Hippocampal formation (tissue), 2 donors: ENCODE measurements at places on chromosomes 2 and 18.
A peak's percentile ranks its signal among the peaks of the same experiment; 100 is the strongest.

DNA sequence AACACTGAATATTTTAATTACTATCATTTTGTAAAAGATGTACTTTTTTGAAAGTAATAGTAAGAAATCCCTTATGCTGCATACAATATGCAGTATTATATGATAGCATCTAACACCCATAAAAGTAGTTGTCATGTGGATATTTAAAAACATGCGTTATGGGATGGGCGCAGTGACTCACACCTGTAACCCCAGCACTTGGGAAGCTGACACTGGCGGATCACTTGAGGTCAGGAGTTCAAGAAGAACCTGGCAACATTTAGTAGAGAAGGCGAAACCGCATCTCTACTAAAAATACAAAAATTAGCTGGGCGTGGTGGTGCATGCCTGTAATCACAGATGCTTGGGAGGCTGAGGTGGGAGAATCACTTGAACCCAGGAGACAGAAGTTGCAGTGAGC is 88.9 kb downstream of the FEZ2 start:
- no peak for DNase-seq

- DNase-seq = no peak
These were observed 44.0 kb upstream of the ARHGAP15 start for GRCh38 chr2:143085125-143085784.

DNA sequence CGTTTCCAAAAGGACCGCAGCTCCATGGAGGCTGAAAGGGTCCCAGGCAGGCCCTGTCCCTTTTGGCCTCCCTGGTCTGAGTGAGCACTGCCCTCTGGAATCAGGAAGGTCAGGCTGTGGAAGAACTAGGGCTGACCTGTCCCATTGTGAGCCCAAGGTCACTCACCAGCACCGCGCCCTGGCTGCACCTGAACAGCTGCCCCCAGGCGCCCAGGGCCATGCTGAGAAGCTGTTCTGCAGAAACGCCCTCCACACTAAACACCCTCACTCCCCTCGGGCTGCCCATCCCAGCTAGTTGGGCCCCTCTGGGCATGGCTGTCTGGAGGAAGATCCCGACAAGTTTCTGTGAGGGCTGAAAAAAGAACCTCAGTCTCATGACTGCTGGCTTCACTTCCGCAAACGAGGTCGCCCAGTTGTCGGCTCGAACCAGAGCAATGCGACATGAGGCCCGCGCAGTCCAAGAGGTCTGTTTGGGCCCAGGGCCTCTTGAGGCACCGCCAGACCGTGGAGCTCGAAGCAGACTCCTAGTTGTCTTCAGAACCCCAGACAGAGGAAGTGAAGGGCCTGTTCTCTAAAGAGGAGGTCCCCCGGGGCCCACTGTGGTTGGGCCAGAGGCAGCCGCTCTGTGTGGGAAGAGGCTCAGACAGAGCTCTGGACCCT is 64.4 kb downstream of the INPP5D start:
- DNase-seq = peak; percentile 40

DNA sequence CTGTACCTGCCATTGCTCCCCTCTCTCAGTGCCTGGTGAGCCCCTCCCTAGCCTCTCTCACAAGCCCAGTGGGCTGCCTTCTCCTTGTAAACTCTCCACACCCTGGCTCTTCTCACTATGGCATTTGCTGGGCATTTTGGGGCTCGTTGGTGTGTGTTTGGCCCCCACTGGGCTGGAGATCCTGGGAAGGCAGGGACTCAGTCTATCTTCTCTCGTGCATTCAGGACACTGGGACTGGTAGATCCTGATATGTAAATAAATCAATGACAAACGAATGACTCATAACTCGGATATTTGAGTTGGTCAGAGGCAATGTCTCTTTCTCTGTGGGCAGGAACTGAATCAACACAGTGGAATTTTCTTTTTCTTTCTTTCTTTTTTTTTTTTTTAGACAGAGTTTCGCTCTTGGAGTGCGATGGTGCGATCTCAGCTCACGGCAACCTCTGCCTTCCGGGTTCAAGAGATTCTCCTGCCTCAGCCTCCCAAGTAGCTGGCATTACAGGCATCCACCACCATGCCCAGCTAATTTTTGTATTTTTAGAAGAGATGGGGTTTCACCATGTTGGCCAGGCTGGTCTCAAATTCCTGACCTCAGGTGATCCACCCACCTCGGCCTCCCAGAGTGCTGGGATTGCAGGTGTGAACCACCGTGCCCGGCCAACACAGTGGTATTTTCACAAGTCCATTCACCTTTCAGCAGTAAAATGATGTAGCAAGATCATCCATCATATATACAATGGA is 144.6 kb upstream of the SPRED2 start:
- DNase-seq = no peak

DNA sequence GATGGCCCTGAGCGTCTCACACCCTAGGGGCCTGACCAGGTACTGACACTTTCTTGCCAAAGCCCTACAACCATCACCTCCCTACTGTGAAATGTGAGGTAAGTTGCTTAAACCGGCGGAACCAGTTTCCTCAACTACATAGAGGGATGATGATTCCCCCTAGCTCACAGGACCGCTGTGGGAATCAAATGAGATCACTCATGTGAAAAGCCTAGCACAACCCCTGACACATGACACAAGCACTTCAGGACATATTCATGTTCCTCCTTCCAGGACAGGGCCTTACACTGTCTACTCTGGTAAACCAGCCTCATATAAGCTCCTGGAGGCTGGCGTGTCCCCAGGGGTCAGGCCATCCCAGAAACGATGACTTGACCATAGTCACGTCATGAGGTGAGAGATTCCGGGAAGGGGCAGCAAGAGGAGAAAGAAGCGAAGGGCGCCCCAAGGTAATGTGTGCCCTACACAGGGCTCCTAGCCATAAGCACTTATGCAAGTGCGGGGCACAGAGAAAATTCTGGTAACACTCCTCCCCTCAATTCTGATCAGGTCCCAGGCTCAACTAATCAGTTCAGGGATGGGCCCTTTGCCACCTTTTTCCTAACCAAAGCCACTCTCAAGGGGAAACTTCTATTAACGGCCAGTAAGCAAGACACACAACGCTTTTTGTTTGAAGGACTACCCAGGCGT is 49.5 kb downstream of the C2orf42 start:
- DNase-seq = peak; percentile 27

DNA sequence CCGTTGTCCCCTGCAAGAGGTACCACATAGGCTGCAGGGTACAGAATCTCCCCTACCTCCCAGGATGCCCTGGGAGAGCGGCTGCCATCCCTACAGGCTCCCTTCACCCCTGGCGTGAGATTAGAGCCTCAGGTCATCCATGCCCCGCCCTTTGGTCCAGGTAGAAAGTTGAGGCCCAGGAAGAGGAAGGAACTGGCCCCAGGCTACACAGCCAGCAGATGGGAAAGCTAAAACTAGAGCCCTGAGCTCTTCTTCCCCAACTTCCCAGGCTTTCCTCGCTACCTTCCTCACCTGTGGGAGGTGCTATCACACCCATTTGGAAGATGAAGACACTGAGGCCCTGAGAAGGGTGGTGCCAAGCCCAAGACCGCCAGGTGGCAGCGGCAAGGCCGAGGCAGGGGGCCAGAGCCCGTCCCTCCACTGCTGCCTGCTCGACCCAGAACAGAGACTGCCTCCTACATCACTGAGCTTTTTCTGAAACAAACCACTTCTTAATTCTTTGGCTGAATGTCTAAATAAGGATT is 25.8 kb downstream of the CIB4 start:
- DNase-seq = peak; percentile 30

DNA sequence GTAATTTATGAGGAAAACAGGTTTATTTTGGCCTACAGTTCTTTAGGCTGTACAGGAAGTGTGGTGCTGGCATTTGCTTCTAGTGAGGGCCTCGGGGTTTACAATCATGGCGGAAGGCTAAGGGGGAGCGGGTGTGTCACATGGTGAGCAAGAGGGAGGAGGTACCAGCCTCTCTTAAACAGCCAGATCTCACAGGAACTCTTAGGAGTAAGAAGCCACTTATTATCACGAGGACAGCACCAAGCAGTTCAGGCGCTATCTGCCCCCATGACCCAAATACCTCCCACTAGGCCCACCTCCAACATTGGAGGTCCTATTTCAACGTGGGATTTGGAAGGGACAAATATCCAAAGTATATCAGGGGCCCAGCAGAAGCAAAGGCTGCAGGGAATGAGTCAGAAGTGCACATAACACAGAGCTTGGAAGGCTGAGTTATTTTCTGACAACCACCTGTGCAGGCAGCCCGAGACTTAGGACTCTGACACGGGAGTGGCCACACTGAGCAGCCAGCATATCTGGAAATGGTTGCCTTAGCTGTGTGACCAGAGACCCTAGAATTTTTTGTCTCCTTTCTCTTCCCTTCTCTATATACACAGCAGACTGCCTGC is 170.9 kb downstream of the PRPF40A start:
- no peak for DNase-seq

GRCh38 chr2:231379266-231380215 is 16.0 kb upstream of the B3GNT7 start:
- no peak for DNase-seq

DNA sequence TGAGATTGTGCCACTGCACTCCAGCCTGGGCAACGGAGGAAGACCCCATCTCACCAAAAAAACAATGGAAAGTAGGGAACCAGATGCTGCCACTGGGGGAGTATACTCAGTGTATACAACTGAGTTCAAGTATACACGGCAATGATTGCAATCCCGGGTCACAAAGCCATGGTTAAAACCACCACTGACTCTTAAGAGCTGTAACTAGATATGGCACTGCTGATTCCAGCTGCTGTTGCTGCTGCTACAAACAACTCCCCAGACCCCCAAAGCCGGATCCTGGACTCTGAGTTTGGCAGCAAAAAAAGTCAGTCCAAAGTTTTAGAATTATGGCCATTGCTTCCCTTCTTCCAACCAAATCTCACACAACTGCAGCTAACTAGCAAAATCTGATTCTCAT is 43.7 kb upstream of the COX7A2L start:
- DNase-seq = no peak

DNA sequence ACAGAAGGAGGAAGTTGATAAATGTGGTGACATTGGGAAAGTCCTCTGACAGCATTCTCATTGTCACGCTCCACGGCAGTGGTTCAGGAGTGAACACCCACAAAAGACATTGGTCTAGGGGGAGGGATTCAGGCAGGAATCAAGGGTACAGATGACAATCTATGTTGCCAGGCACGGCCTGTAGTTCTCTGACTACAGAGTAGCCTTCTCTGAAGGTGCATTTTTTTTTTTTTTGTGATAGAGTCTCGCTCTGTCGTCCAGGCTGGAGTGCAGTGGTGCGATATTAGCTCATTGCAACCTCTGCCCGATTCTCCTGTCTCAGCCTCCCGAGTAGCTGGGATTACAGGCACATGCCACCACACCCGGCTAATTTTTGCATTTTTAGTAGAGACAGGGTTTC is 7.4 kb upstream of the MOB1A start:
- DNase-seq = peak; percentile 14

DNA sequence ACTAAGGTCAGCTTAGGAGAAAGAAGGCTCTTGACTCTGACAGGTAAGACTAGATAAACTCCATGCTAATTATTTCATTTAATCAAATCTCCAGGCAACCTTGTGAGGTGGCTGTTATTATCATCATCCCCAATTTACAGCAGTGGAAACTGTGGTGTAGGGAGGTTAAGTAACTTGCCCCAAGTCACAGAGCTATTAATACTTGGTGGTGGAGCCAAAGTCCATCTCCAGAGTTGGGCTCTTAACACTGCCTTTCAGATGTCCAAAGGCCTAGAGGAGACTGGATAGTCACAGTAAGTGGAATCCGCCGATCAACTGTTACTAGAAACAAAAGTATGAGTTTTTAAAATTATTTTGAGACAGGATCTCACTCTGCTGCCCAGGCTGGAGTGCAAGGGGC is 46.6 kb upstream of the SP3 start:
- no peak for DNase-seq

DNA sequence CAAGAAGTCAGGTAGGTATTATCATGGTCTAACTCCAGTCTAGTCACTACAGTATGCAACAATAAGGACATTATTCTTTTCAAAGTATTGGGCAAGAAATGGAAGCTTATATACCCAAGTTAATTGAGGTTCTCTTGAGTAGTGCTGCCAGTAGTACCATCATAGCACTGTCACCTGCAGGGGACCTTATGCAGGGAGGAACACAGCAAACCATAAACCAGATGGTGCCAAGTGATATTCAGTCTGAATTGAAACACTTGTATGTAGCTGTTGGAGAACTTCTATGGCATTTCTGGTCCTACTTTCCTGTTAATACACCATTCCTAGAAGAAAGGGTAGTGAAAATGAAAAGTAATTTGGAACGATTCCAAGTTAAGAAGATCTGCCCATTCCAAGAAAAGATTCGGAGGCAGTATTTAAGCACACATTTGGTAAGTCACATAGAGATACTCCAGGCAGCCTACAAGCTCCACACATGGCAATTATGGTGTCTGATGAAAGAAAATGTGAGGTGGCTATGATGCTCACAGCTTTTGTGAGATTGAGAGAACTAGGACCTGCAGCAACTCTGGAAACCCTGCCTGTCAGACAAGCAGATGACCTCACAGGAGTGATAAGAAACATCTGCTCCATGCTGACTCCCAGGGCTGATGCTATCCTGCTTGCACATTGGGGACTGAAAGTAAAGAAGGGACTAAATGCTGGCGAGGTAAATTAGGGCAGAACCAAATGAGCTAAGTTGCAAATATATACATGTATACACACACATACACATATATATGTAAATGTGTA is 174.7 kb downstream of the MC4R start:
- no peak for DNase-seq

- no peak for DNase-seq
These were observed 75.4 kb upstream of the CDC42EP3 start for GRCh38 chr2:37746883-37747282.

DNA sequence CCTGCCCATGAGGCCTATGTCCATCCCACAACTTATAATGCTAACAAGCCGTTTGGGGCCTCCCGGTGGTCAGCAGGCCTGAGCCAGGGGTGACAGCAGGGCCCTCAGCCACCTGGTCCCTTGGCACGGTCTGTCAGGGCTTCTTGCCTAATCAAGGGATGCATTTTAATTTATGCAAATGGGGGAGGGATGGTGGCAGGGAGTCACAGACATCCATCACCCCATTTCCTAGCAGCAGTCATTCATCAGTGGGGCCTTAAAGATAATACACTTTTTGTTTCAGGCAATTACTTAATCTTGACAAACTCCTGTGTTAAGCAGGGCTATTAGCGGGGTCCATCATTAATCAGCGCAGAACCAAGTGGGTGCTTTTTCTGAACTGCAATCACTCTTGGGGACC is 174.5 kb downstream of the GLI2 start:
- no peak for DNase-seq

- no peak for DNase-seq
These were observed 250.6 kb downstream of the LTBP1 start for GRCh38 chr2:33197198-33197938.

- no peak for DNase-seq
These were observed 109.2 kb downstream of the MREG start for GRCh38 chr2:215904101-215904500.

GRCh38 chr2:226898897-226899296 is 63.0 kb downstream of the RHBDD1 start:
- no peak for DNase-seq

GRCh38 chr2:6916736-6917070 is 509 bp upstream of the RNF144A start:
- DNase-seq = no peak

DNA sequence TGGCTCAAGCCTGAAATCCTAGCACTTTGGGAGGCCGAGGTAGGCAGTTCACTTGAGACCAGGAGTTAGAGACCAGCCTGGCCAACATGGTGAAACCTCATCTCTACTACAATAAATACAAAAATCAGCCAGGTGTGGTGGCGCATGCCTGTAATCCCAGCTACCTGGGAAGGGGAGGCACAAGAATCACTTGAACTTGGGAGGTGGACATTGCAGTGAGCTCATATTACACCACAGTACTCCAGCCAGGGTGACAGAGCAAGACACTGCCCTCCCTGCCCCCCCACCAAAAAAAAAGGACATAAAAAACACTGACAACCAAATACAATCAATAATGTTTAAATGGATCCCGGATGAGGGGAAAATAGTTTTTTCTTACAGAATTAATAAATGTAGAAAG is 7.8 kb downstream of the TIA1 start:
- no peak for DNase-seq
